ENCODE measurements at places on chromosomes 5 and 9. TPM values are rescaled to one million over a fixed set of nuclear protein-coding genes. Genes with fewer than 3 reads are reported as not detected.

The CMYA5 gene
- 0.13 TPM for total RNA-seq

GRCh38 chr9:96460882-96461281 lies 10.9 kb downstream of the HABP4 start:
- no peak overlapping the region for H3K4me3 ChIP-seq
- no peak overlapping the region for H3K27ac ChIP-seq
- H3K27me3 ChIP-seq = no peaks in the 10 kb centered on the region
- H3K36me3 ChIP-seq = peaks cover 9% of the 10 kb centered on the region

DNA sequence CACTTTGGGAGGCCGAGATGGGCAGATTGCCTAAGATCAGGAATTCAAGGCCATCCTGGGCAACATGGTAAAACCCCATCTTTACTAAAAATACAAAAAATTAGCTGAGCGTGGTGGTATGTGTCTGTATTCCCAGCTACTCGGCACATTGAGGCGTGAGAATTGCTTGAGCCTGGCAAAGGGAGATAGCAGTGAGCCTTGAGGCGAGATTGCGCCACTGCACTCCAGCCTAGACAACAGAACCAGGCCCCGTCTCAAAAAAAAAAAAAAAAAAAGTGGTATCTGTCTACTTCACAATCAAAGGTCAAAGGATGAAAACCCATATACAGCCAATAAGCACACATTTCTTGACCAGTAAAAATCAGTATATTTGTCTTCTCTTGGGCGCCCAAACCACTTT lies 728.5 kb upstream of the ADAMTS16 start:
- H3K27me3 ChIP-seq = no peaks in the 10 kb centered on the region
- no peaks in the 10 kb centered on the region for H3K4me1 ChIP-seq
- H3K27ac ChIP-seq = no peak overlapping the region
- DNase-seq = no peak
- H3K36me3 ChIP-seq = no peaks in the 10 kb centered on the region
- no peak overlapping the region for H3K4me3 ChIP-seq

- H3K27ac ChIP-seq = no peak overlapping the region
- DNase-seq = no peak
- no peaks in the 10 kb centered on the region for H3K36me3 ChIP-seq
- H3K4me3 ChIP-seq = no peak overlapping the region
Observed at GRCh38 chr5:130992095-130992494, 173.0 kb downstream of the HINT1 start.

- no peak for DNase-seq
- H3K4me3 ChIP-seq = no peak overlapping the region
- no peaks in the 10 kb centered on the region for H3K27me3 ChIP-seq
- H3K4me1 ChIP-seq = no peaks in the 10 kb centered on the region
- no peaks in the 10 kb centered on the region for H3K36me3 ChIP-seq
- no peak overlapping the region for H3K27ac ChIP-seq
Observed at GRCh38 chr5:106189121-106189809, 1481.5 kb downstream of the EFNA5 start.

DNA sequence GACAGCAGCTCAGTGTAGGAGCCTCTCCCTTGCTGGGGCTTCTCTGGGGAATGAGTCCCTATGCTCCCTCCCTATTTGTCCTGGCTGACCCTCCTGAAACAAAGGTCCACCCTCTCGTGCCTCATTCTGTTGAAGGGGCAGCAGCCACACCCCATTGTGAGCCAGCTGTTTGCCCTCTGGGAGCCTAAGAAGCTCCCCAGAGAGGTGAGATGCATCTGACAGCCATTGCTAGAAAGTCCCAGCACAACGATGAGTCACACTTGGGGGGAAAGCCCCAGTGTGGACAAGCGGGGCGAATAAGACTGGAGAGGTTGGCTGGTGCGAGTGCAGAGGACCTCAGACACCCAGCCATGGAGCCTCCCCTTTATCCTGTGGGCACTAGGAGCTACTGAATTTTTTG lies 101.4 kb downstream of the PPARGC1B start:
- peaks cover 11% of the 10 kb centered on the region for H3K4me1 ChIP-seq
- no peak overlapping the region for H3K4me3 ChIP-seq
- no peaks in the 10 kb centered on the region for H3K27me3 ChIP-seq
- H3K27ac ChIP-seq = no peak overlapping the region

DNA sequence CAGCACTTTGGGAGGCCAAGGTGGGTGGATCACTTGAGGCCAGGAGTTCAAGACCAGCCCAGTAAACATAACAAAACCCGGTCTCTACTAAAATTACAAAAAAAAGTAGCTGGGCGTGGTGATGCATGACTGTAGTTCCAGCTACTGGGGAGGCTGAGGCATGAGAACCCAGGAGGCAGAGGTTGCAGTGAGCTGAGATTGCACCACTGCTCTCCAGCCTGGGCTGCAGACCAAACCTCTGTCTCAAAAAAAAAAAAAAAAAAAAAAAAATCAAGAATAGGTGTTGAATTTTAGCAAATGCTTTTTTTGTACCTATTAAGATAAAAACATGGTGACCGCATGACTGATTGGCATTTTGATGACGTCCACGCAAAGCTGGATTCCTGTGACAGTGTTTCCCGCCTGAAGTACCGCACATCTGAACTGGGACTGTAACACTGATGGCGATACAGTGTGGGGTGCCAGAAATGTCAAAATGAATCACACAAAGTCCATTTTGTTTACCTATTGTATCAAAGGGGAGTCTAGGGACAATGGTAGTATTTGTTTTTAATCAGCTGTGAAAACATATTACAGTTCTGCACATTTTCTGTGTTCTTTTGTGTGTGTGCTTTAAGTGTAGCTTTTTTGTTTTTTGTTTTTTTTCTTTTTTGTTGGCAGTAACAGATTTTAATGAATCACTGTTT lies 23.2 kb upstream of the TBC1D9B start:
- H3K27me3 ChIP-seq = no peaks in the 10 kb centered on the region
- no peak for DNase-seq
- H3K4me3 ChIP-seq = no peak overlapping the region
- H3K4me1 ChIP-seq = no peaks in the 10 kb centered on the region
- H3K27ac ChIP-seq = no peak overlapping the region
- no peaks in the 10 kb centered on the region for H3K36me3 ChIP-seq

- no peaks in the 10 kb centered on the region for H3K27me3 ChIP-seq
- no peak overlapping the region for H3K27ac ChIP-seq
- H3K4me1 ChIP-seq = peaks cover under 1% of the 10 kb centered on the region
- no peaks in the 10 kb centered on the region for H3K36me3 ChIP-seq
- no peak overlapping the region for H3K4me3 ChIP-seq
- no peak for DNase-seq
Observed at GRCh38 chr9:31536471-31536870, 848.0 kb upstream of the ACO1 start.

- DNase-seq = no peak
- H3K4me1 ChIP-seq = no peaks in the 10 kb centered on the region
- H3K36me3 ChIP-seq = peaks cover 3% of the 10 kb centered on the region
- H3K4me3 ChIP-seq = no peak overlapping the region
Observed at GRCh38 chr5:32654427-32654826, 56.7 kb upstream of the NPR3 start.

GRCh38 chr9:94829380-94830070 lies 103.0 kb downstream of the AOPEP start:
- peaks cover 8% of the 10 kb centered on the region for H3K36me3 ChIP-seq
- H3K27ac ChIP-seq = no peak overlapping the region
- H3K4me1 ChIP-seq = no peaks in the 10 kb centered on the region
- no peak for DNase-seq
- no peaks in the 10 kb centered on the region for H3K27me3 ChIP-seq

DNA sequence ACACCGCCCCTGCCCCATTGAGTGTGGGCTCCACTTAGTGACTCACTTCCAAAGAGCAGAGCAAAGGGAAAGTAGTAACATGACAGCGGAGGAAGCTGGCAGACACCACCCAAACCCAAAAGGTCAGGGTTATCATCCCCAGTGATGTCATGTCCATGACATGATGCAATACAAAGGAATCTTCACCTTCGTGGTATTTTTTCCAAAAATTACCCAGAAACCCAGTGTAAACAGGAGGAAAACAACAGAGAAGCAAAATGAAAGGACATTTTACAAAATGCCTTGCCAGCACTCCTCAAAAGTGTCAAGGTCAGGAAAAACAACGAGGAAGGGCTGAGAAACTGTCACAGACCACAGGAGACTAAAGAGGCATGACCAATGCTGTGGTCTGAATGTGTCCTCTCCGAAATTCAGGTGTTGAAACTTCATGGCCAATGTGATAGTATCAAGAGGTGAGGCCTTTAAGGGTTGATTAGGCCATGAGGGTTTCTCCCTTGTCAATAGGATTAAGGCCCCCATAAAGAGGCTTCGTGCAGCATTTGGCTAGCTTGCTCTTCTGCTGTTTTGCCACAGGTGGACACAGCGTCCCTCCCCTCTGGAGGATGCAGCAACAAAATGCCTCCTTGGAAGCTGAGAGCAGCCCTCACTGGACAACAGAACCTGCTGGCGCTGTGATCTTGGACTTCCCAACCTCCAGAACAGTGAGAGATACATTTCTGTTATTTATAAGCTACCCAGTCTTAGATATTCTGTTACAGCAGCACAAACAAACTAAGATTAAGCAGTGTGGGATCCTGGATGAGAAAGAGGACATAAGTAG lies 30.5 kb upstream of the MED10 start:
- peaks cover 8% of the 10 kb centered on the region for H3K27me3 ChIP-seq
- H3K27ac ChIP-seq = peak overlapping the region; percentile 27
- peak; percentile 7 for DNase-seq
- H3K36me3 ChIP-seq = no peaks in the 10 kb centered on the region

GRCh38 chr5:149421834-149422233 lies 42.7 kb upstream of the IL17B start:
- H3K4me3 ChIP-seq = no peak overlapping the region
- no peaks in the 10 kb centered on the region for H3K4me1 ChIP-seq
- no peaks in the 10 kb centered on the region for H3K36me3 ChIP-seq
- no peak for DNase-seq
- no peaks in the 10 kb centered on the region for H3K27me3 ChIP-seq
- H3K27ac ChIP-seq = no peak overlapping the region

DNA sequence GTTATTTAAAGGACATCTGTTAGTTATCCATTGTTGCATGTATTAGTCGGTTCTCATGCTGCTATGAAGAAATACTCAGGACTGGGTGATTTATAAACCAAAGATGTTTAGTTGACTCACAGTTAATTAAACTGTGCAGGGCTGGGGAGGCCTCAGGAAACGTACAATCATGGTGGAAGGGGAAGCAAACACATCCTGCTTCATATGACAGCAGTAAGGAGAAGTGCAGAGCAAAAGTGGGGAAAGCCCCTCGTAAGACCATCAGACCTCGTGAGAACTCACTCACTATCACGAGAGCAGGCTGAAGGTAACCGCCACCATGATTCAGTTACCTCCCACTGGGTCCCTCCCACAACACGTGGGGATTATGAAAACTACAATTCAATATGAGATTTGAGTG lies 2064.1 kb downstream of the MAT2B start:
- no peak overlapping the region for H3K4me3 ChIP-seq
- no peaks in the 10 kb centered on the region for H3K36me3 ChIP-seq
- no peaks in the 10 kb centered on the region for H3K4me1 ChIP-seq
- H3K27me3 ChIP-seq = no peaks in the 10 kb centered on the region

DNA sequence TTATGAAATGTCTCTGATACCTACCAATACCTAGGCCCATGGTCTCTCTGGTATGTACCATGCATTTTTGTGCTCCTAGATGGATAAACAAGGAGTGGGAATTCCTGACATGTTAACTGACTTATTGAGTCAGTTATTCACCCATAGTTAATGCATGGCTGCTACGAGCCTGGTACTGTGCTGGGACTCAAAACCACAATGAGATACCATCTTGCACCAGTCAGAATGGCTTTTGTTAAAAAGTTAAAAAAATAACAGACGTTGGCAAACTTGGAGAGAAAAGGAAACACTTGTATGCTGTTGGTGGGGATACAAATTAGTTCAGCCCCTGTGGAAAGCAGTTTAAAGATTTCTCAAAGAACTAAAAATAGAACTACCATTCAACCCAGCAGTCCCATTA lies 293.8 kb downstream of the OSTF1 start:
- H3K36me3 ChIP-seq = no peaks in the 10 kb centered on the region
- H3K4me1 ChIP-seq = no peaks in the 10 kb centered on the region
- H3K27me3 ChIP-seq = peaks cover 1% of the 10 kb centered on the region
- DNase-seq = no peak
- no peak overlapping the region for H3K27ac ChIP-seq
